Large intestine (tissue), 12 donors: ENCODE measurements at places on chromosomes 4 and X. TPM values are rescaled to one million over a fixed set of nuclear protein-coding genes. Genes with fewer than 3 reads are reported as not detected.

- DNase-seq = no peak
These were observed 139.4 kb upstream of the CXorf66 start for GRCh38 chrX:140104760-140105159.

The SPOCK3 gene
- 22.4 TPM for polyA plus RNA-seq

The TEX13D gene
- not detected for polyA plus RNA-seq

DNA sequence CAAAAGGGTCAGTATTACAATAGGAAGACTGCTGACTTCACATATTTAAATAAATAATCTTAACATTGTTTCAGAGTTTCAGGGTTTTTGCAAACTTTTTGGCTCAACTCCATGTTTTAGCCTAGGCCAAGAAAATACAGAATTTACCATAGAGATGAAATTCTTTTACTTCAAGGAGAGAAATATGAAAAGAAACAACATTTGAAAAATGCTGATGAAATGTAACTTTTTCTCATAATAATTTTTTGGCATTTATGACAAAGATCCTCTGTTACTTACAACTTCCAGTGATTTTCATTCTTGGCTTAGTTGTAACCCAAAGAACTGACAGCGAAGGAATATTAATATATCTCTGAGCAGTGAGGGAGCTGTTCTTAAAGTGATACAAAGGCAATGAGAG, 316.1 kb upstream of the EMCN start:
- DNase-seq = no peak

- no peak for DNase-seq
These were observed 364.1 kb downstream of the FSTL5 start for GRCh38 chr4:161799710-161800109.

The TIMM17B gene
- polyA plus RNA-seq = 42.3 TPM

DNA sequence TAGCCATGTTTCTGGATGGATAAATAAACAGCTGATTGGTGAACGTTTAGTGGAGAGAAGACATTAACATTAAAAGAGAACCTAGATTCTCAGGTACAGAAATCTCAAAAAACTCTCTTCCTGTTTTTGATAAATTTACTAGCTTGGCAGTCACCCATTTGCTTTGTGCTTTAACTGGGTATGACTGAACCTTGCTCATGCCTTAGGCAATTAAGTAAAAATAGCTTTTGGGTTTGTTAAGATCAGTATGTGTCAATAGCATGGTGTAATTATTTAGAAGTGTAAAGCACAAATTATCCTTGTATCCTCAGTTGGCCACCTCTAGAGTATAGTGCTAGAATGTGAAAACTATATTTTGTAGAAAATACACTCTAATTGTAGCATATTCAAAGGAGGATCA, 200.0 kb downstream of the CFAP299 start:
- no peak for DNase-seq

The GNL3L gene
- 14.4 TPM for polyA plus RNA-seq

DNA sequence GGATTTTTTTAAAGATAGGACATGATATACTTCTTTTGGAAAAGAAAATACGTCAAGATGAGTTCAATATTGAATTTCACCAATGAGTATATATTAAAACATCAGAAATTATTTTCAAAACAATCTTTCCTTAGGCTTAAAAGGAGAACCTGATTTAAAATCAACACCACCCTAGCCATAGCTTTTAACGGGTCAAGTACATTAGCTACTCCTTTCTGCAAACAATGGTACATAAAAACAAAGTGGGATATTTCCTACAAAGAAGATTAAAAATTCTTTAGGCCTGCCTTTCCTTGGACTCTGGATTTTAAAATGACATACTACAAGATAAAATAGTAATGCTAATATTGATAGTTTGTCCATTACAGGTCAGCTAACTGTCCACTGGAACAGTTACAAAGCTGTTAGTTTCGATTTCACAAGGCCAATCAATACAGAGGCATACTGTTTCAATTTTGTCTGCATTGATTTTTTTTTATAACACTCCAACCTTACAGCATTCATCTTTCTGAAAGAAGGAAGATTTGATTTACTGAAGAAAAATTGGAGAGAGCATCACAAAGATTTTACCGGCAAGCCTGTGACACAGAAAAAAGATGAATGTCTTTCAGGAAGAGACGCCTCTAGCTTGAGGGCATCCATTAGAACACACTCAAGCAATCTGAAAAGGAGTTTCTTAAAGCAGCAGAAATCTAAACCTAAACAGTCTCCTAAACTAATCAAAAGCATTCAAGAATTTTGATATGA, 97.2 kb downstream of the MAB21L2 start:
- no peak for DNase-seq

DNA sequence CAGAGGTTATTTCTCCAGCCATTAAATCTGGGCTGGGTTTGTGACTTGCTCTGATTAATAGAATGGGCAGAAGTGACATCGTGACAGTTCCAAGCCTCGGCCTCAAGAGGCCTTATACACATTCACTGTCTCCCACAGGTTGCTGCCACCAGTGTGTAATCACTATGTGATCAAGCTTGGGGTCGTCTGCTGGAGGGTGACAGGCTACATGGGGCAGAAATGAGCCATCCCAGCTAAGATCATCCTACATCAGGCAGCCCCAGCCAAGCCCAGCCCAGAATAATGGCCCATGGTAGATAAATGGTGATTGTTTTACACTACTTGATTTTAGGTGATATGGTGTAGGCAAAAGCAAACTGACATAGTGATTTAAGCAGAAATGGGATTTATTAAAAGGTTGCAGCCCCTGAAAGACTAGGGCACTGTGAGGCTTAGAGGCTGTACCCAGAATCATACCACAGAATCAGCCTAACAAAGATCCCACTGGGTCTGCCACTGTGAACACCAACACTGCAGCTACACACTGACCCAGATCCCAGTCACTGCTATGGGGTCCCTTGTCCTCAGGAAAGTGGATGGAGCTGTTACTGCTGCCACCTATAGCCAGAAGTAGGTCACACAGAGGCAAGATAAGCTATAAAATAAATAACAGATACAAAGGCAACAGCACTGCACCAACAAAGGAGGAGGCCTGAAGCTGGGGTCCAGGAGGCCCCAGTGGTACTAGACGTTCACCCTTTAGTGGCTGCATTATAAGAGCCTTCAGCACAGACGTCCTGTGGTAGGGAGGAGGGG, 159.6 kb upstream of the RBPJ start:
- no peak for DNase-seq

- DNase-seq = no peak
These were observed 5.7 kb upstream of the CASP6 start for GRCh38 chr4:109708990-109709389.

The SSX1 gene
- not detected for polyA plus RNA-seq

GRCh38 chr4:115515366-115515765, 401.9 kb upstream of the NDST4 start:
- DNase-seq = no peak

DNA sequence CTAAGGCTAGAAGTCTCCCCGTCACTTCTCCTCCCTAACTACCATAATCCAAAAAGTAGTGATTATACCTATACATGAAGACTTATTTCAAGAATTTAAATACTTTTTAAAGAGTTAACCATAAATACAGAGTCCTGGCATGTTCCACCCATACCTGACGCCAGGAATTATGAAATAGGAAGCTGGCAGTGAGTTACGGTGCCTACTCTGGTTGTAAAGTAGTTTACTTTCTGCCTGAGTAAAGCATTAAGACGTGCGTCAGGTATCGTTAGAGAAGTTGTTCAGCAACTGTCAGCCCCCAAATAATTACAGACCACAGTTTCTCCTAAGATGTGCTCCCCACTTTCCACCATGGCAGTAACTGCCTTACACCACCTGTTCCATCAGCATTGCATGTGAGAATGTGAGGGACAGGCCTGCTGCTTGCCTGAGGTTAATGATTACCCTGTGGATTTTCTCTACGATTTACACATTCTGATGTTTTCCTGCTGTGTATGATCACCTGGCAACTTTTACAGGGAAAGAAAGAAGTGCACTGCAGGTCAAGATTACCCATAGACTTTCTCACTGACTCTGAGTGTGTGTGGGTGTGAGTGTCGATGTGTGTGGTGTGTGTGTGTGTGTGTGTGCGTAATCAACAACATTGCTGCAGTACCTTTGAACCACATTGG, 92.3 kb upstream of the SLC7A11 start:
- DNase-seq = peak; percentile 95

- no peak for DNase-seq
These were observed 34.7 kb downstream of the P2RY10 start for GRCh38 chrX:78979789-78980464.

The CAPN6 gene
- 7.3 TPM for polyA plus RNA-seq

DNA sequence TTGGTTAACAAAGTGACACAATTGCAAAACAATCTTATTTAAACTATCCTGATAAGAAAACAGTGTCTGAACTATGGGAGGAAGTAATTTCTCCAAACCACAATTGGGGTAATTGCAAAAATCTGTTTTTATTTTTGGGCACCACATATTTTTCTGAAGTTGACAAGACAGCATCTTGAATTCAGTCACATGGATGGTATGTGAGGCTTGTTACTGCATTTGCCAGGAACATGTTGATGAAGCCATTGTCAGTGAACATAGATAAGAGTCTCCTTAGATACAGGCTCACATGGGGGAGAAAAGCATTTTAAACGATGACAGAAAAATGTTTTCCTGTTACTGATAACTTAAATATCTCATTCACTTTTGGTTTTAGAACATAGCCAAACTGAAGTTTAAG, 5.5 kb upstream of the USP53 start:
- DNase-seq = no peak

- no peak for DNase-seq
These were observed 538.2 kb downstream of the DMD start for GRCh38 chrX:32673193-32673592.

- DNase-seq = peak; percentile 16
These were observed 1.0 kb downstream of the PRDX4 start for GRCh38 chrX:23668335-23668734.

The ADH6 gene
- polyA plus RNA-seq = 2.8 TPM

- DNase-seq = no peak
These were observed 437.1 kb upstream of the CTSO start for GRCh38 chr4:156390599-156391324.

DNA sequence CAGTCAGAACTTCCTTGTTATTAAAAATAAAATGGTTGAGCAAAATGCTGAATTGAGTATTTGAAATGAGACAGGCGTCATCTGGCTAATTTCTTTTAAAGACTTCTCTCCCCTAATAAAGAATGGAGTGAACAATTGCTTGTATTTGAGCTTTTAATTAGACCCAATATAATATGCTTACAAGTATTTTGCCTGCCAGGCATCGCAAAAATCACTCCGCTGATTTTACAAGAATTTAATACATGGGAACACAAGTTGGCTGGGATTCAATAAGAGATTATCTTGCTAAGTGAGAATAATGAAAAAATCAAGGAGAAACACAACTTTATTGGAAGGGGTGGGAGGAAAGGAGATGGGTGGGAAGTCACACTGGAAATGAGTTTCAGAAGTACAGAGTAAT, 52.3 kb downstream of the KLF3 start:
- DNase-seq = no peak

- DNase-seq = no peak
These were observed 69.5 kb upstream of the BLTP1 start for GRCh38 chr4:122082661-122083060.

DNA sequence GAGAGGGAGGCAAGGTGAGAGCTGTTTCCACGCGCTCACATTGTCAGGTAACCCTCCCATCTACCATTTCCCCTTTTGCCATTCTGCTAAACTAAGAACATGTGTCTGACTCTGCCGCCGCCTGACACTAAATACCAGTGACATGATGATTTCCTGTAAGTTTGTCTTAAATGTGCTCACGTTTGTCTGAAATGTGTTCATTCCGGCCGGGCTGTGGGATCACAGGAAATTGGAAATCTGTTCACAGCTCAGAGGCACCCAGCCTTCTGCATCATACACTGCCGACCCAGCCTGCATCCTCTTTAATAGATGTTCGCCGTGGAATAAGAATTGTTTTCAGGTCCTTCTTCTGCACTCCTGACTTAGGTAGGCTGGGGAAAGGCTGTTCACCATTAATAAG, 336.2 kb upstream of the PPARGC1A start:
- no peak for DNase-seq

The S100G gene
- polyA plus RNA-seq = 18.2 TPM

DNA sequence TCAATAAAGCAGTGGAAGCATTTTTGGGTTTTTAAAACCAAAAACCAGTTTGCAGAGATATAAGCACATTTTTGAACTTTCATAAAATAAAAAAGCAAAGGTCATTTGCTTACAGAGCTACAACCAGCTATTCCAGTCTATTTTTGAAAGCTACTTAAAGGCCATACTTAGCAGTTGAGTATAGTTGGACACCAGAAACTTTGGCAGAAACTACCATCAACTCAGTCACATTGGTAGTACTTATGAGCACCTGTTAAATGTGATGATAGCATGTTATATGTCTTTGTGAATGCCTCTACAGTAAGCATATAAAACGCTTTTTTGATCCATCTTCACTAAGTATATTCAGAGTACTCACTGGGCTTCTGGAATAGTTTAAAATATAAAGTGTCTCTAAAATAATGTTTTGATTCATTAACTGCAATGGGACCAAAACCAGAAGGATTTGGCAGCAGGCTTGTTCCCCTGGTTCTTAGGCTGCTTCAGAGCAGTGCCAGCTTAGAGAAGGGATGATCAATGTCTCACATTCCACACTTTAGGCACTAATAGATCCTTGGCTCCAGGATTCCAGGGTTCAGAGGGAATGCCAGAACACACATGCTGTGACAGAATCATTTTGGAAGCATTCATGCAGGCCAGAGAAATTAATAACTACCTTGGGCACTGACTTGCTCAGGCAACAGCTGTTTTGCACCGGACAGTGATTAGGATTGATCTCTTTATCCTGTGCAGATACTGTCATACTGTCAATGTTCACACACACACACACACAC, 103.9 kb downstream of the IQCM start:
- DNase-seq = no peak

The MAGEC3 gene
- polyA plus RNA-seq = 0.12 TPM

DNA sequence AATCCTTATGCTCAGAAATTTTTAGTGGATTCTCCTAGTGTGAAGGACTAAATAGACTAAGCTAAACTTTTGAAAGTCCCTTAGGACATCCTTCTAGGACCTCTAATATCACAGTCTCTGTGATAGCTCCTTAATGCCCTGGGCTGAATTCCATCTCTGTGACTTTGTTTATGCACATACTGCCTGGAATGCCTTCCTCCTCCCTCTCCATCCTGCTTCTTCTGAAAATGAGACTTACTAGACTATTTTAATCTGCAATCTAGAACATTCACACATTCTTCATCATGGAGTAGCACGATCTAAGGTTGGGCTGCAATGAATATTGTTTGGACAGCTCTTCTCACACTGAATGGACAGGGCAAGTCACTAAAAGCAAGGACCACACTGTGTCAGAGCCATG, 65.0 kb upstream of the MSX1 start:
- no peak for DNase-seq

DNA sequence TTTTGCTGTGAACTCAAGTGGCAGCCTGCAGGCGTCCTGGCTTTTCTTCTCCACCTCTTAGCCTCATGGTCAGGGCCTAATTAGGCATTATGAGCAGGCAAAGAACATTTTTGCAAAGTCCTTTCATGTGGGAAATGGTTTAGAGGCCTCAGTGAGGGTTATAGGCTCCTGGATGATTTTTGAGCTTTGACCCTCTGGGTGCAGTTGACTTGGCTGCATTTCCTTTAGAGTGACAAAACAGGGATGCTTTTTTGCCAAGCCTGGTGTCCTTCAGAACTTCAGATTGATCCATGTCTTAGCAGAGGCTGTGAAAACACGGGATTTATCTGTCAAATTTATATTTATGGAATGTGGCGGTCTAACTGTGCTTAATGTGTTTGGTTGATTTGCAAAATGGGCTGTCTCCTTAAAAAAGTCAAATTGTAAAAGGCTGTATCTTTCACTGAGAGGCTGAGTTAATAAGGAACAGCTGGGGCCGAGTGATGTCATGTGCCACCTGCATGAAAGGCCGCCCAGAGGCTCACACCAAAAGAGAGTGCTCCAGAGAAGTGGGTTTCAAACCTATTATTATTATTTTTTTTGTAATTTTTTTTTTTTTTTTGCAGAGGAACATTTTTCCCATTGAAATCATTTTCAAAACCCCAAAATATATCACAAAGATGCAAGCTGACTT, 192.2 kb upstream of the ARX start:
- no peak for DNase-seq
